ENCODE measurements at places on chromosomes 1 and 21. TPM values are rescaled to one million over a fixed set of nuclear protein-coding genes. Genes with fewer than 3 reads are reported as not detected.

DNA sequence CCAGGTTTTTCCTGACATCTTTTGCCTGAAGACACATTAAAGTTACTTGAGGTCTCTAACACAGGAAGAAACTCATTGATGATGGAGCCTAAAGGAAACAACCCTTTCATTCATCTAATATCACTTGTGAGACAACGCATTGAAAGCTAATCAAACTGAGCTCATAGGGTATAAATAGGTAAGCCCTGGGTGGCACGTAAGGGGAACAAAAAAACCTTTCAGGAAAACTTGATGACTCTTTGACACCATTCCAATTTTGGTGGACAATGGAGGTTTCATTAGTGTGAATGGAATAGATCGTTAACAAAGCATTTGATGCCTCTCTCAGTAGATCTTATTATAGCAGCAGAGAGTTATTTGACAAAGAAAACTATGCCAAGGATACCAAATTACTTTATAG, 80.7 kb upstream of the DUSP10 start:
- H3K4me3 ChIP-seq: no peak overlapping the region
- H3K36me3 ChIP-seq: no peaks in the 10 kb centered on the region
- no peak overlapping the region for H3K27ac ChIP-seq
- no peaks in the 10 kb centered on the region for H3K27me3 ChIP-seq
- DNase-seq: no peak
- H3K4me1 ChIP-seq: peaks cover 39% of the 10 kb centered on the region

GRCh38 chr1:31583082-31583994, 7.0 kb downstream of the TINAGL1 start:
- H3K4me1 ChIP-seq: no peaks in the 10 kb centered on the region
- no peak overlapping the region for H3K27ac ChIP-seq
- no peak for DNase-seq
- H3K4me3 ChIP-seq: no peak overlapping the region

- H3K4me3 ChIP-seq: no peak overlapping the region
- H3K27ac ChIP-seq: no peak overlapping the region
- no peaks in the 10 kb centered on the region for H3K36me3 ChIP-seq
- no peak for DNase-seq
- H3K27me3 ChIP-seq: no peaks in the 10 kb centered on the region
Observed at GRCh38 chr21:45835301-45836267, 146.0 kb upstream of the COL6A1 start.

- H3K27ac ChIP-seq: no peak overlapping the region
- no peaks in the 10 kb centered on the region for H3K27me3 ChIP-seq
- no peak for DNase-seq
- no peak overlapping the region for H3K4me3 ChIP-seq
Observed at GRCh38 chr1:21182181-21182731, 5.6 kb upstream of the EIF4G3 start.

The CTNNBIP1 gene
- 9.0 TPM for total RNA-seq

The AVPR1B gene
- not detected for total RNA-seq
